Heart left ventricle (tissue), 16 donors: ENCODE measurements at places on chromosomes 13 and 19.
A peak's percentile ranks its signal among the peaks of the same experiment; 100 is the strongest.

- no peaks in the 10 kb centered on the region for H3K36me3 ChIP-seq
- H3K4me1 ChIP-seq, result no peaks in the 10 kb centered on the region
- no peaks in the 10 kb centered on the region for H3K27me3 ChIP-seq
- no peak overlapping the region for H3K4me3 ChIP-seq
- no peak overlapping the region for H3K27ac ChIP-seq
- DNase-seq, result no peak
These were observed 50.0 kb upstream of the TMTC4 start for GRCh38 chr13:100724568-100724967.

DNA sequence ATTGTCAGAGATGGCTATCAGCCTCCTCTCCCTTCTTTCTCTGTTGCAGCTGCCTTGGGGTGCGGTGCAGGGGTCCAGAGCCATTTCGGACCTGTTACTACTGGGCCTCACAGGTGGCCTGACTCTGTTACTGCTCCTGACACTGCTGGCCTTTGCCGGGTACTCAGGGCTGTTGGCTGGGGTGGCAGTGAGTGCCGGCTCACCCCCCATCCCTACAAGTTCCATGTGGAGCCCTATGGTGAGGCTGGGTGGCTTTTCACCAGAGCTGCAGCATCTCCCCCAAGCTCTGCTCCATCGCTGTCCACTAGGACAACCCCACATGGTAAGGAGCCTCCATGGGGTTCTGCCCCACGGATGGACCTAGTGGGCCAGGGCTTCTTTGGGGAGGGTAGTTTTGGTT lies 13.7 kb upstream of the ZNF492 start:
- no peaks in the 10 kb centered on the region for H3K4me1 ChIP-seq
- H3K27me3 ChIP-seq, result peaks cover 16% of the 10 kb centered on the region
- no peak overlapping the region for H3K27ac ChIP-seq
- no peak for DNase-seq

DNA sequence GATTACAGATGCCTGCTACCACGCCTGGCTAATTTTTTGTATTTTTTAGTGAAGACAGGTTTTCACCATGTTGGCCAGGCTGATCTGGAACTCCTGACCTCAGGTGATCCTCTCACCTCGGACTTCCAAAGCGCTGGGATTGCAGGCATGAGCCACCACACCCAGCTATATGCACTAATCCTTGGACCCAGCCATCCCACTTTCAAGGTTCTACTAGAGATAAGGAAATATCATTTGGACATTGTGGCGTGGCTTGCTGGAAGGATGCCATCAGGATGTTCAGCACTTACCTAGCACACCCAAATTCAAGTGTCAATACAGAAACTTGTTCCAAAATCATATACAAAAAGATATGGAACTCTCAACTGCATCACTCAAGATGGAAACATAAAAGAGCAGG lies 136.4 kb downstream of the ABCC4 start:
- no peak overlapping the region for H3K4me3 ChIP-seq
- DNase-seq, result no peak
- no peak overlapping the region for H3K27ac ChIP-seq
- H3K36me3 ChIP-seq, result no peaks in the 10 kb centered on the region

DNA sequence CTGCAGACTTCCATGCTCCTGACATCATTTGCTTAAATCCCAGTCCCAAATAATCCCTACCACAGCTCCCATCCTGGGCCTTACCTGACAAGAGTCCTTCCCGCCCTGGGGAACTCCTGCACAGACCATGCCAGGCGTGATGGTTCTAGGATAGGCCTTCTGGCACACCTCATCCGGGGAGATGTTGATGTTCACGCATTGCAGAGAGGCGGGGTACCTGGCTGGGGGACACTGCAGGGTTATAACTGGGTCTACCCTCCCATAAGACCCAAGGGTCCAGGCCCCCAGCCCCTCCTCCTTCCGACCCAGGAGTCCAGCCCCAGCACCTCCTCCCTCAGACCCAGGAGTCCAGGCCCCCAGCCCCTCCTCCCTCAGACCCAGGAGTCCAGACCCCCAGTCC lies 4.0 kb downstream of the KLK14 start:
- no peak overlapping the region for H3K4me3 ChIP-seq
- no peaks in the 10 kb centered on the region for H3K36me3 ChIP-seq
- no peak overlapping the region for H3K27ac ChIP-seq
- peaks cover 8% of the 10 kb centered on the region for H3K4me1 ChIP-seq
- H3K27me3 ChIP-seq, result no peaks in the 10 kb centered on the region

GRCh38 chr19:27776020-27776419 lies 1436.9 kb downstream of the UQCRFS1 start:
- no peak overlapping the region for H3K27ac ChIP-seq
- no peaks in the 10 kb centered on the region for H3K36me3 ChIP-seq
- H3K27me3 ChIP-seq, result no peaks in the 10 kb centered on the region
- no peak for DNase-seq
- H3K4me3 ChIP-seq, result no peak overlapping the region
- no peaks in the 10 kb centered on the region for H3K4me1 ChIP-seq

DNA sequence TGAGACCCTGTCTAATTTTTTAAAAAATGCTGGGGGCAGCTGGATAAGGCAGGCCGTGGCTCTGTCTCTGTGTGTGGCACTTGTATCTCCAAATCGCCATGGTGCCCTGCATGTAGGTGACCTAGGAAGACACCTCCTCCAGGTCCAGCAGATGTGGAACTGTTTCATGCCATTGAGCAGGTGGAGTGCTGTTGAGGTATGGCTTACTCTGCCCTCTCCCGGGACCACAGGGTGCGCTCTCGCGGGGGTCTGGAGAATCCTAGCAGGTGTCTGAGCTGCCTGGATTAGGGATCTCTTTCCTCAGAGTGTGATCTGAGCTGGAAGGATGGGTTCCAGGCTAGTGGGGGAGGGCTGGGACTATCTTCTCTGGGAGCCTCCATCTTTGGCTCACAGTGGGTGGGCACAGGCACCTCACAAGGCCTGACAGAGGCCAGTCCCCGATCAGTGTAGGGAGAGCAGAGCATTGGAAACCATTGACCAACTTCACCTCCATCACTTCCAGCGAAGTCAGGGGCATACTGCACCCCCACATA lies 67.7 kb upstream of the TM9SF2 start:
- no peak overlapping the region for H3K27ac ChIP-seq
- peaks cover 6% of the 10 kb centered on the region for H3K4me1 ChIP-seq
- no peaks in the 10 kb centered on the region for H3K27me3 ChIP-seq
- no peaks in the 10 kb centered on the region for H3K36me3 ChIP-seq
- H3K4me3 ChIP-seq, result no peak overlapping the region

DNA sequence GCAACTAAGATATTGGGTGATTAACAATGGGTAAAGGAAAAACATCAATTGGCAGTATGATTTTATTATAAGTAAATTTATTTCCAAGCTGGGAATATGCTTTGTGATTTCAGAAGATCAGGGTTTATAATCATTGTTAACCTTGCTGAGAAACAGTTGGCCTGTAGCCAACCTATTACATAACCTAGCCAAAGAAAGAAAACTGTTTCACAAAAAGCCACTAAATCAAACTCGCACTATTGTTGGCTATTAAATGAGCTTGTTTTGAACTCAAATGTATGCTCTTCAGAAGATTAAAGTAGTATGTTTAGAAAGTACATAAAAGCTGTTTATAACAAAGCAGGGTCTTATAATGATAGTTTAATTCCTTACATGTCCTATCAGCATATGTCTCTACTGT lies 151.7 kb downstream of the LHFPL6 start:
- H3K27ac ChIP-seq, result no peak overlapping the region
- H3K4me1 ChIP-seq, result peaks cover 83% of the 10 kb centered on the region
- no peak for DNase-seq
- H3K27me3 ChIP-seq, result no peaks in the 10 kb centered on the region
- H3K4me3 ChIP-seq, result no peak overlapping the region
- no peaks in the 10 kb centered on the region for H3K36me3 ChIP-seq

GRCh38 chr13:40508127-40508526 lies 158.3 kb downstream of the FOXO1 start:
- no peak for DNase-seq
- H3K4me1 ChIP-seq, result no peaks in the 10 kb centered on the region
- H3K27ac ChIP-seq, result peak overlapping the region; percentile 56
- no peaks in the 10 kb centered on the region for H3K36me3 ChIP-seq
- no peaks in the 10 kb centered on the region for H3K27me3 ChIP-seq
